ENCODE measurements at places on chromosomes 4 and X.

DNA sequence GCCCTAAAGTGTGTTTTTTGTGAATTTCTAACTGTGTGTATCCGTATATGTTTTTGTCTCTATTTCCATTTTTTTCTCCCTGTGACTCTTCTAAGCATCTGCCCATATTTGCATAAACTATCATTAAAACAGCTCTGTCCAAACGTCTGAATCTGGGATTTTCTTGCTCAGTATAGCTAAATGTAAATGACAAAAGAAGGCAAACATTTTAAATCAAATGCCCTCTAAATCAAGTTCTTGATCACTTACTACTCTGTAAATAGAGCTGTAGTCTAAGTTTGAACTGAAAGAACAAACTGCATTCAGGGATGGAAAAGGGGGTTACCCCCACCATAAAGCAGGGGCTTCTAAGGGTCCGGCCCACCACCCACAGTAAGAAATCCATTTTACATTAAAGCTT, 432.0 kb upstream of the FAM241A start:
- no peak for DNase-seq

DNA sequence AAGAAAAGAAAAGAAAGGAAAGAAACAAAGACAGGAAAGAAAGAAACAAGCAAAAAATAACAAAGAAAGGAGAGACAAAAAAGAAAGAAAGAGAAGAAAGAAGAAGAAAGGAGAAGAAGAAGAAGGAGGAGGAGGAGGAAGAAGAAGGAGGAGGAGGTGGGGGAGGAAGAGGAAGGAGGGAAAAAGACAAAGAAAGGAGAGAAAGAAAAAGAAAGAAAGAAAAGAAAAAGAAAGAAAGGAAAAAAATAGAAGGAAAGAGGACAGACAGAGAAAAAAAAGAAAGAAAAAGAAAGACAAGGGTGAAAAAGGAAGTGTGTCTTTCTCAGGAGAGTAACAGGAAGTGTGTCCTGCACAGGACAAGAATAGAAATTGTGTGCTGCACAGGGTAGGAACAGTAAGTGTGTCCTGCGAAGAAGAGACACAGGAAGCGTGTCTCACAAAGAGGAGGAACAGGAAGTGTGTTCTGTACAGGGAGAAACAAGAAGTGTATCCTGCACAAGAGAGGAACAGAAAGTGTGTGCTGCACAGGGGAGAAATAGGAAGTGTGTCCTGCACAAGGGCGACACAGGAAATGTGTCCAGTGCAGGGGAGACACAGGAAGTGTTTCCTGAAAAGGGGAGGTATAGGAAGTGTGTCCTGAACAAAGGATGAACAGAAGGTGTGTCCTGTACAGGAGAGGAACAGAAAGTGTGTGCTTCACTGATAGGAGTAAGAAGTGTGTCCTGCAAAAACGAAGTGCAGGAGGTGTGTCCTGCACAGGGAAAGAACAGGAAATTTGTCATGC, 101.2 kb downstream of the ARSF start:
- DNase-seq, result no peak

DNA sequence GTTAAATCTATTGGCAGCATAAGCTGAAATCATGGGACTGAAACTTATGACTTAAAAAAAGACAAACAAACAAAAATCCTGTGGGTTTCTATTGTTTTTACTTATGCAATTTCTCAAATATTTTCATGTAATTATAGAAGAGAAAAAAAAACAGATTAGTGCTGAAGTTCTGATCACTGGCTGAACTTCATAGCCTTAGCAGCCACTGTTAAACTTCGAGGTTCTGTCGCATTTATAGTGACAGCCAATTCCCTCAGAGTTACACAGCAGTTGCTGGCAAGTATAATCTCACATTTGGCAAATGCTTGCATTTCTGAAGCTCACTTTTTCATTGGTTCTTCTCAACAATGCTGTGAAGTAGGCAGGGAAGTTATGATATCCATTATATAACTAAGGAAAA, 748.9 kb upstream of the MAGEB2 start:
- DNase-seq, result no peak

DNA sequence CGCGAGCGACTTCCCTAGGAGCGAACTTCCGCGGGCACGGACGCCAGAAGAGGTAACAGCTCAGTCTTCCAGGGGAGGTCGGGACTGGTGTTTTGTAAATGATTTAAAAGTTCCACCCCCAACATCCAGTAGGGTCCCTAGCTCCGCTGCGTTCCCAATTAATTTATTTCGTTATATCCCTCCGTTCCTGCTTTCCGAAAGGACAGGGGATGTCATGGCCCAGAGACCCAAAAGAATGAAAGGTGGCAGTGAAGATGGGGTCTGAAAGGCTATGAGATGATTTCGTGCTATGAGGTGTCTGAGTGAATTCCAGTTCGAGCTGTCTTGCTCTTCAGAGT, 373 bp upstream of the SMIM43 start:
- no peak for DNase-seq

DNA sequence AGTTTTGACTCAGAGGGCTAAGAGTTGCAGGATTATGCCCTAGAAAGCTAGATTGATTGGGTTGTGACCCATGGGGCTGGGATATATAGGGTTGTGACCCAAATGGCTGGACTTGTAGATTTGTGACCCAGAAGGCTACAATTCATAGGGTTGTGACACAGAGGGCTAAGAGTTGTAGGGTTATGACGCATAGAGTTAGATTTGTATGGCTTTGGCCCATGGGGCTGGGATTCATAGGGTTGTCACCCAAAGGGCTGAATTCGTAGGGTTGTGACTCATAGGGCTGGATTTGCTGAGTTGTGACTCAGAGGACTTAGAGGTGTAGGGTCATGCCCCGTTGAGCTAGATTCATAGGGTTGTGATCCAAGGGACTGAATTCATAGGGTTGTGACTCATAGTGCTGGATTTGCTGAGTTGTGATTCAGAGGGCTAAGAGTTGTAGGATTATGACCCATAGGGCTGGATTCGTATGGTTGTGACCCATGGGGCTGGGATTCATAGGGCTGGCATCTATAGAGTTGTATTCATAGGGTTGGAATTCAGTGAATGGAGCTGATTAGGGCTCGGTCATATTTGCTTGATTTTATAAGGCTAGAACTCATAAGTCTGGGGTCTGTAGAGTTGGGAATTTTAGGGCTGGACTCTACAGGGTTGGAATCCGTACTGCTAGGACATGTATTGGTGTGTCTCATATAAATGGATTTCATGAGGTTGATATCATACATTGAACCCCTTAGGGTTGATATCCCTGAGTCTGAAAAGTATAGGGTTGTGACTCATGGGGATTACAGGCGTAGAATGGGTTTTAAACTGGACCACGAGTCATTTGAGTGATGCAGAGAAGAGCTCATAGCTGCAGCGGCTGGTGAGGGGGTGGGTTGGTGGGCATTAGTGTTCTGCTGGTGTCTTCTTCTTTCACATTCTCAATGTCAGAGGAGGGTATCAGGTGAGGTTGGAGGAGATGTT, 125.7 kb downstream of the CRLF2 start:
- no peak for DNase-seq

DNA sequence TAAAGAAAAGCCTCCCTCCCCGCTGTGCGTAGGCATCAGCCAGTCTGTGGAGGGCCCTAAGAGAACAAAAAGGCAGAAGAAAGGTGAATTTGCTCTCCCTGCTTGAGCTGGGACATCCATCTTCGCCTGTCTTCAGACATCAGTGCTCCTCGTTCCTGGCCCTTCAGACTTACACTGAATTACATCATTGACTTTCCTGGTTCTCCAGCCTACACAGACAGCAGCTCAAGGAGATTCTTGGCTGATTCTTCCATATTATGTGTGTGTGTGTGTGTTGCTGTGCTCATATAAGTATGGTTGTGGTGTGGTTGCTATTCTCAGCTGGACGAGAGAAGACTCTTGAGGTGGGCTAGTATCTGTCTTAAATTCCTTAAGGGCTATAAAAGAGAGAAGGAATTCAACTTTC, 35.5 kb upstream of the CD99L2 start:
- DNase-seq, result no peak

DNA sequence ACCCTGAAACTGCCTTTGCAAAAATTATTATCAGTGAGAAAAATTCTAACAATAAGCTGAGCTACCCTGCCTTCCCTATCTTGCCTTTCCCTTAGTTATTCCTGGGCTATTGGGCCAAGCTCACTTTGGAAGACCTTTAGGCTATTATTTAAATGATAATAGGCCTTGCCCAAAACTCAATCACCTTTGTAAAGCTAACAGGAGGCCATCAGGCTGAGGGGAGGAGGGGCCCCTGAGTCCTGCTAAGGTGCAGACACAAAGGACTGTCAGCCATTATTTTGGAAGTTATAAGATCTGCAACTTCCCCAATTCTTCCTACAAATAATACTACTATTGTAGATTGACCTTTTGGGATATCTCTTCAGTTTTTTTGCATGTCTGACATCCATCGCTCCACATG, 278.8 kb upstream of the DIAPH2 start:
- no peak for DNase-seq

DNA sequence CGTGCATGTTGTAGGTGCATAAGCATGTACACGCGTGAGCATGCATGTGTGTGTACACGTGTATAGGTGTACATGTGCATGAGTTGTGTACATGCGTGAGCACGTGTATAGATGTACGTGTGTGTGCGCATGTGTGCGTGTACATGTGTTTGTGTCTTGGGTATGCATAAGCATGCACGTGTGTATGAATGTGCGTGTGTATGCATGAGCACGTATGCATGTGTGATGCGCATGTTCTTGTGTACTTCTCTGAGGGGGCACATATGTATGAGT, 9.0 kb downstream of the NAT8L start:
- DNase-seq, result no peak

DNA sequence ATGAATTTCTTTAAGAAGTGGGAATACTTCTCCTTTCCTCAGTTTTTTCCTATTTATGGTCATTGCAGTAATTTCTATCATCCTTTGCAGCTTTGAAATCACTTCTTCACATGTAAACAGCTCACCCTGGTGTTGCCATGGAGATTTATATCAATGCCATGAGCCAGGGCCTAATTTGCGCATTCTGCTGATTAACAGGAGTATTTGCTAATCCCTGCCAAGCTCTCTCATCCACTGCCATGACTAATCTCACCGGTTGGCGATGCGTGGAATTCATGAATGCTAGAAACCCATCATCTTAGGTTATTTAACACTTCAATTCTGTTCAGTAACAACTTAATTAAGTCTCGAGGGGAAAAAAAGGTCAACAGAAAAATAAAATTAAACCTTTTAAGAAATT, 11.8 kb upstream of the FGF13 start:
- no peak for DNase-seq
